NCI-H510A treated with DMSO at 0.1 percent for 48 hours (cell line): ENCODE measurements at places on chromosomes 16 and 17.

DNA sequence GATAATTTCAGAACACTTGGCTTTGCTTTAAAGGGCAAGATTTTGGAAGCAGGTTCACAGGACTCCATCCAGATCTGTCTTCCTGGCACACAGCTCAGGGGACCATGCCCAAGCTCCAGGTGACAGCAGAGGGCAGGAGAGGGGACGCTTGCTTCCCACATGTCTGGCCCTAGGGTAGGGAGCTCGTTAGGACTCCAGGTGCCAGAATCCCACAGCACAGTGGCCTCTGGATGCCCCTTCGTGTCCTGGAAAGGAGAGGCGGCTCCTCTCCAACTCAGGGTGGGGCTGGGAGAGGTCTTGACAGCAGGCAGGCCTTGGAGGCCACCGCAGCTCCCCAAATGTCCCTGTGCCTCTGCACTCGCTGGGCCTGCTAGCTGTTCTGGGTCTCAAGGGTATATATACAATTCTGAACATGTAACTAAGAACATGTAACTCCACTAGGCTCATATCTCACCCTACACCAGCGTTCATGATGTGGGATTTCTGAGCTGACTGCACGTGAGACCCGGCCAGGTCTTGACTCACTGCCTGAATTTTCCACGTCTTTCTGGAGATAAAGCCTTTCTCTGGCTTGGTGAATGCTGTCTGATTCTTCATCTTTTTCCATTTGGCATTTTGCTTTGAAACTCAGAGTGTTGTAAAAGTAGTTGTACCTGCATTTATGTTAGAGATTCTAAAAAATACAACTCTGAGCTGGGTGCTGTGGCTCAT lies 52.8 kb downstream of the MARCHF10 start:
- DNase-seq, result no peak

DNA sequence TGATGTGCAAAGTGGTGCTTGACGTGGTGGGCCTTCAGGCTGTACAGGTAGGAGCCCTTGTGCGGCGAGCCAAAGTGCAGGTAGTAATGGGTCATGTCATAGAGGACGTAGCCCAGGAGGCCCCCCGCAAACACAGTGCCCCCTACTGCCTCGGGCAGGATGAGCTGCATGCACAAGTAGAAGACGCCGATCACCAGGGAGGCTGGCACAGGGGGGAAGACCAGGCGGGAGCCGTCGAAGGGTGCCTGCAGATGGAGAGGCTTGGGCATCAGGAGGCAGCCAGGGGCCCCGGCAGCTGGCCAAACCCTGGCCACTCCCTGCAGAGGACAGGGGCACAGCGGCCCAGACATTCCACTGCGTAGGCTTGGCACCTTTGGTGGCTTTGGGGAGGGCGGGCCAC lies 15.7 kb upstream of the MLKL start:
- DNase-seq, result no peak

DNA sequence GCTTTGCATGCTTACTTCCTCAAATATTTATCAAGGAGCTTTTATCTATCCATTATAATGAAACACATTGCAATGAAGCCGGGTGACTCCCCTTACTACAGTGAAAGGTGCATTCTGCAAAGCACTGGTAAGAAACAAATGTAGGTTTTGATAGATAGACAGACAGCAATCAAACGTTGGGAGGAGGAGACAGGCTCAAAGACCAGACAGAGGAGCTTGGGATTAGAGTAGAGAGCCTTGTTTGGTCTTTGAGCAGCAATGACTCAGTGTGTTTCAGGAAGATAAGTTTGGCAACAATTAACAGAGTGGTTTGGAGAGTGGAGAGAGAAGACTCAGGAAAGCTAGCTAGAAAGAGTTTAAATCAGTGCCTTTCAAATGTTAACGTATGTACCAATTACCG lies 68.8 kb downstream of the ZNF18 start:
- no peak for DNase-seq

- no peak for DNase-seq
These were observed 68.9 kb upstream of the HNF1B start for GRCh38 chr17:37813751-37814150.

DNA sequence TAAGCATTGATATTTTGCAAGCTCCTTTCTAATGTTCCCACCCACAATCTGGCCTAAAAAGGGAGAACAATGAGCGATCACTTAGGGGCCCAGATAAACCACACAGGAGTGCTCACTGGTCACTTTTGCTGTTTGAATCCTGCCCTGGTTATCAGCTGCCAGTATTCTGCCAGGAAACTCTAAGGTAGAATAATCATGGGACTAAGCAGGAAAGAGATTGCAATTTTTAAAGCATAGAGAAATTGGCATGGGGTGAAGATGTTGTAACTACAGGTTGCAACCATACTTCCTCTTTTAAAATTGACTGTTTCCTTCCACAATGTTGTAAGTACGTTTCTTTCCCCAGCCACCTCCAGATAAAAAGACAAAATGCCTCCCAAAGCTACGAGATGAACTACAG lies 251.2 kb upstream of the CDH11 start:
- no peak for DNase-seq

DNA sequence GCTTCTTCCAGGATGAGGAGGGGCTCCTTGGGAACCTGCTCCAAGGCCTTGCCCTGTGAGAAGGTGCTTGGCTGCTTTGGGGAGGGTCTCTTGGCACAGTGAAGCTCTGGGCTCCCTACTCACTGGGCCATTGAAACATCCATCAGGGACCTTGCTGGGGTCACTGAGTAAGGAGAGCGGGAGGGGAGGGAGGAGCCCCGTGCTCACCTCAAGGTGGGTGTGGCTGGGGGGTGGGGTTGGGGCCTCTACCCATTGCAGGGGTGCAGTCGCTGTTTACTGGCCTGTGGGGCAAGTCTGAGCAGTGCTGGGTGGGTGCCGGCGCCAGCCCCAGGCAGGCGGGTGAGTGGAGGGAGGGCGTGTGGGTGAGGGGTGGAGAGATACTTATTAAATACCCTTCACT lies 9.9 kb downstream of the TNS4 start:
- no peak for DNase-seq

- no peak for DNase-seq
These were observed 41.2 kb downstream of the REXO5 start for GRCh38 chr16:20847550-20847949.

DNA sequence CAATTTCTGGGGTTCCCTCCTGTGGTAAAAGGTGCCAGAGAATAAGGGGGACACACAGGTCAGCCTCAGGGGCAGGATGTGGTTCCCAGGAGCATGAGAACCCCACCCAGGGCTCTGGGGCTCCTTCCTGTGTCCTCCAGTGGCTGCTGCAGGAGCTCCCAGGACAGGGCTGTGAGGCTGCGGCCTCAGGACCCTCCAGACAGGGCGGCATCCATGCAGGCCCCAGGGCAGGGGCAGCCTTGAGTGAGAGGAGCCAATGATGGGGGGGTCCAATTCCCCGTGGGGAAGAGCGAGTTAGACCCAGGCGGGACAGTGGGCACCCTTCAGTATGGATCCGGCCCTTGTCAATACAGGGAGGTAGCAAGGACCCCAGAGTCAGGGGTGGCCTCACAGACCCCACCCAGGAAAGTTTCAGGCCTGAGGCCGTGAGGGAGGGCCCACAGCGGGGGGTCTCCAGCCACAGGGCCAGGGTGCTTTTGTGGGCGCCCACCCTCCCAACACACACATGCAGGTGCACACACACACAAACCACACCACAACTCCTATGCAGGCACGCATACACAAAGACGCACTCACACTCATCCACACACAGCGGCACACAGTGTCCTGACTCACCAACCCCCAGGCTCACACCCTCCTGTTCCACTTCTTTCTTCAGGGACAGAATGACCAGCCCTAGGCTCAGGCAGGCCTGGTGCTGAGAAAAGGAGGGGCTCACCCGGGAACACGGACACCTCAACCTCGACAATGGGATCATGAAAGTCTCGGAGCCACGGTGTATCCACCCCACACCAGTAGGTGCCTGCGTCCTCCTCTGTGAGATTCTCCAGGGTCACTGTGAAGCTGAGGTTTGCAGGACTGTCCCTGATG lies 1.8 kb downstream of the CD300C start:
- DNase-seq, result no peak

DNA sequence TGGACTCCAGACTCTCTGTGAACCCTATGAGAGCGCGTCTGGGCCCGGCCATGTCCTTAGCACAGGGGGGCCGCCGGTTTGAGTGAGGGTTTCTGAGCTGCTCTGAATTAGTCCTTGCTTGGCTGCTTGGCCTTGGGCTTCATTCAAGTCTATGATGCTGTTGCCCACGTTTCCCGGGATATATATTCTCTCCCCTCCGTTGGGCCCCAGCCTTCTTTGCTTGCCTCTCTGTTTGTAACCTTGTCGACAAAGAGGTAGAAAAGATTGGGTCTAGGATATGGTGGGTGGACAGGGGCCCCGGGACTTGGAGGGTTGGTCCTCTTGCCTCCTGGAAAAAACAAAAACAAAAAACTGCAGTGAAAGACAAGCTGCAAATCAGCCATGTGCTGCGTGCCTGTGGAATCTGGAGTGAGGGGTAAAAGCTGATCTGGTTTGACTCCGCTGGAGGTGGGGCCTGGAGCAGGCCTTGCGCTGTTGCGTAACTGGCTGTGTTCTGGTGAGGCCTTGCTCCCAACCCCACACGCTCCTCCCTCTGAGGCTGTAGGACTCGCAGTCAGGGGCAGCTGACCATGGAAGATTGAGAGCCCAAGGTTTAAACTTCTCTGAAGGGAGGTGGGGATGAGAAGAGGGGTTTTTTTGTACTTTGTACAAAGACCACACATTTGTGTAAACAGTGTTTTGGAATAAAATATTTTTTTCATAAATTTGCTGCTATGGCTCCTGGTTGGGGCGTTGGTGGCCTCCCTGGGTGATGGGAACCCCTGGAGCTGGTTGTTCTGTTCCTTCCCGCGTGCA lies 23.1 kb downstream of the STAT5A start:
- DNase-seq, result peak; percentile 84

GRCh38 chr16:62661435-62661834 lies 625.2 kb upstream of the CDH8 start:
- DNase-seq, result no peak

GRCh38 chr17:77125432-77125901 lies 15.3 kb upstream of the SEC14L1 start:
- DNase-seq, result no peak

DNA sequence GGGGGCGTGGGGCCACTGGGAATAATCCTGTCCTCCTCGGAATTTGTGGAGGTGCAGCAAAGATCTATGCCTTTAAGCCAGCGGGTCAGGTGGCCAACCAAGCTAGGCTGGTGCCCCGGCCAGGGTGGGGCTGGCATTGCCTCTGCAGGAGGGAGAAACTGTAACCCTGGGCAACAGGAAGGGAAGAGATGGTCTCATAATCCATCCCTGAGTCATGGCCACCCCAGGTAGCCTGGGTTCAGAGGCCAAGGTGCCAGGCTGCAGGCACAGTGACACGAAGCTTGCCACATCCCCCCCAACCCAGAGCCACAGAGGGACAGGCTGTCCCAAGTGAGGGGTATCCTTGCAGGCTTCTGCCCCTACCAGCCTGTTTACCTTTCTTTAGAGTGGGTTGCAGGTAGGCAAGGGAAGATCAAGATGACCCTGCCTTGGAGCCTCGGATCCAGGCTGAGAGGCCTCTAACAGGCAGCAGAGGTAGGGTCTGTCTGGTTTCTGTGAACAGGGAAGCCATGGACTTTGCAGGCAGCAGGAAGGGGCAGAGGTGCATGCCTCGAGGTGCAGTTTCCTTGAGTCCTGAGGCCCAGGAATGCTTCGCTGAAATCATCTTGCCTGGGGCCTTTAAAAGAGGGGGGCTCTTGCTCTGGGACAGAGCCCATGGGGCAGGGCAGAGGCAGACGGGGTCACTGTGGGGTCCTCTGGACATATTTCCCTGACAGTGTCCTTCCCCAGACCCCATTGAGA lies 4.0 kb downstream of the LASP1 start:
- DNase-seq, result no peak
